ENCODE measurements at places on chromosomes 12 and 14. TPM values are rescaled to one million over a fixed set of nuclear protein-coding genes. Genes with fewer than 3 reads are reported as not detected.

The AQP6 gene
- total RNA-seq = not detected

The SDR9C7 gene
- not detected for total RNA-seq

The MEG3 gene
- not detected for total RNA-seq

The NRL gene
- 3.3 TPM for total RNA-seq

The C12orf60 gene
- total RNA-seq = 1.3 TPM

The PTPRQ gene
- total RNA-seq = not detected

Data from activated CD4-positive, alpha-beta T cell treated with anti-CD3 and anti-CD28 coated beads, Interleukin-2, amount 10 ng/mL, durations not matched to agents 7 days and 5 days (primary cell).